Activated CD4-positive, alpha-beta T cell treated with anti-CD3 and anti-CD28 coated beads, Interleukin-2, amount 10 ng/mL, durations not matched to agents 7 days and 5 days (primary cell): ENCODE measurements at places on chromosomes 1 and 21. TPM values are rescaled to one million over a fixed set of nuclear protein-coding genes. Genes with fewer than 3 reads are reported as not detected.
A peak's percentile ranks its signal among the peaks of the same experiment; 100 is the strongest.

The REN gene
- total RNA-seq: not detected

DNA sequence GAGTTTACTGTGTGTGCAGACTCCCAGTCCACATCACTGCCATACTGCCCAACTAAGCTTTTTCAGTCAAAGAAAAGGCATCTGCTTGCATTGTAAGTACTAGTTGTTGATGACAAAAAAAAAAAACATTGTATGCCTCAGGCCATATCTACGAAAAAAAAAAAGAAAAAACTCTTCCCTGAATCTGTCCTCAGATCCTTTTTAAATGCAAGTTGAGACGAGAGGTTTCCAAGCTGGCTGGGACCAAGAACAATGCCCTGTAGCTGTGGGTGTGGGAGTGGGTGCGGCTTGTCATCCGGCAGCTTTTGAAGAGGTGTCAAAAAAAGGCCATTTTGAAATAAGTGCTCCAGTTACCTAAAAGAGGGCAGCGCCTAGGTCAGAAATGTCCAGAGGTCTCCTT is 29.2 kb upstream of the HHAT start:
- DNase-seq: no peak

GRCh38 chr1:168216171-168216570 is 9.6 kb upstream of the SFT2D2 start:
- no peak for DNase-seq

DNA sequence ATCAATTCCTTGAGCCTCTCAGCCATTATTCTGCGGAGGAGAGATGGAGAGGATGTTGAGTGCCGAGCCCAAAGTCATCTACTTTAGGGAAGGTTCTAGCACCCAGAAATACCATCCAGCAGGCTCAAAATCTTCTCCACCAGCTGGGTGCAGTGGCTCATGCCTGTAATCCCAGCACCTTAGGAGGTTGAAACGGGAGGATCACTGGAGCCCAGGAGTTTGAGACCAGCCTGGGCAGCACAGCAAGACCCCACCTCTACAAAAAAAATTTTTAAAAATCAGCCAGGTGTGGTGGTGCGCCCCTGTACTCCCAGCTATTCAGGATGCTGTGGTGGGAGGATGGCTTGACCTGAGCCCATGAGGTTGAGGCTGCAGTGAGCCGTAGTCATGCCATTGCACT is 39.5 kb upstream of the CAPZB start:
- DNase-seq: no peak

- DNase-seq: peak; percentile 69
These were observed 1.1 kb downstream of the TAGLN2 start for GRCh38 chr1:159924025-159924790.
